ENCODE measurements at places on chromosomes 12 and 14.

GRCh38 chr14:101961011-101961721 lies 3.2 kb upstream of the DYNC1H1 start:
- DNase-seq: peak; percentile 78

GRCh38 chr12:9074484-9075137 lies 41.1 kb downstream of the A2M start:
- DNase-seq: peak; percentile 17

DNA sequence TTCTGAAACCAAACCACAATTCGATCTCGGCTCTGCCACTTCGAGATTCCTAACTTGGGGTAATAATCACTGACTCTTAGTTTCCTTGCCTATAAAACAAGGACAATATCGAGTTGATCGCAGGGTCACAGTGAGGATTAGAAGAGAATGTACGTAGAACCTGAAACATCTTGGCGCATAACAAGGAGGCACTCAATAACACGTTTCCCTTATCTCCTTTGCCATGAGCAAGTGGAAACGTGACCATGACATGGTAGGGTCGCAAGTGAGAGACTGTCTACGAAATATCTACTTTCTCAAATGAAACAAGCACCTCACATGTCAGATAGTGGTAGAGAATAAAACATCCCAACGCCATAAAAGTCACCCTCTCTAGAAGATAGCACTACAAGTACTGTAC lies 2.3 kb downstream of the DICER1 start:
- no peak for DNase-seq

DNA sequence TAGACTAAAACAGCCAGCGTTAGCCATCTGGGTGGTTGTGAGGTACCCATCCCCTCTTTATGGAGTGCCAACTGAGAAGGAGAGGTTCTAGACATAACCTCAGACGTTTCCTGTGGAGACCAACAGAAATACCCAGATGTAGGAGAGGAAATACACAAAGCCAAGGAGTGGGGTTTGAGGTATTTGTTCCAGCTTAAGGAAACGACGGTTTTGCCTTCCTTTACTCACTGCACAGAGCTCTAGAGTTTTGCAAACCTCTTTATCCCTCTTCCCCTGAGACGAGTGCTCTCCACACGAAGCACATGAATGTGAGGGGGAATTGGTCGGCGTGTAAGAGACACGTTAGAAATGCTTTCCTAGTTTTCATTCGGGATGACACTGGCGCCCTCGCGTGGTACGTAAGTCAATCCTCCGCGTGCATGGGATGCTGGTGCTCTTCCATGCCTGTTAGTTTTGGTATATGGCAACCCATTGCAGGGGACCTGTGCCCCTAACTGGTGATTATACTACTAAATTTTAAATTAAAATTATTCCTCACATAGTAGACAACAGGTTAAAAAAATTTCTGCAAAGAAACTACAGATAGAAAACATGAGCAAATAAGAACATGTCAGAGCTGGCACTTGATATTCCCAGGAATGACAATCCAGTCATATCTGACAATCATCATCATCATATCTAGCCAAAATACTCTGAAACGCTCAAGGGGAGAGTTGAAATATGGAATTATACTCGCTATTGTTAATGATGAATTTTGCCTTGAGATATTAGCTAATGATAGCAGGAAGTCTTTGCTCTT lies 121.7 kb downstream of the PPM1H start:
- DNase-seq: peak; percentile 83

DNA sequence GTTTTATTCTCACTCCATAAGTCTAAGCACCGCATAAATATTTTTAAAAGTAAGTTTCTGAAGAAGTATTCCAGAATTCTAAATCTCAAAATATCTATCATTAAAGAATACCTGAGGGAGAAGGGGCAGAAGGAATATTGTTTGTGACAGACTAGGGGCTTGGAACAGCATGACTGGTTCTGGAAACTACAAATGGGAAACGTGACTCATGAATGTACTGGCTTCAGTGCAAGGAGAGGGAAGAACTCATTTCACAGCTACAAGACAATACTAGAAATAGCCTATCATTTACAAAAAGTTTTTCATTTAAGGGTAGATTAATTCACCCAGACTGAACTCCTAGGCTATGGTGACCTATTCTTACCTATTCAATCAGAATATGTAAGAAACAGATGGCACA lies 121.3 kb downstream of the SLC25A21 start:
- DNase-seq: no peak

DNA sequence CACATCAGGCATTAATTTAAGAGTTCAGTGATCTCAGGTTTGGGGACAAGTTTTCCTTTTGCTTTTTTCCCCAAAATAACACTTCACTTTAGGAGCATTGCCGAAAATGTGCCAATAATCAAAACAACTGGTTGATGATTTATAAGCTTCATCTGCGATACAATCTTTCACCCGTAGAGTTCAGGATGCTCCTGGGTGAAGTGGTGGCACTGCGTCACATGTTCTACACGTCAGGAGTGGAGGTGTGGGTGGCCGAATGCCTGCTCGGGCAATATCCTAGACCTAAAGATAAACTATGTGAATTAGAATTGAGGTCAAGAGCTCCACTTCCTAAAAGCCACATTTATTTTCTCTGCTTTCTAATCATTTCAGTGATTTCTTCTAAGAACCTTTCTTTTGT lies 70.9 kb upstream of the DICER1 start:
- no peak for DNase-seq

GRCh38 chr14:73634011-73634833 lies 10.6 kb upstream of the DNAL1 start:
- DNase-seq: no peak

DNA sequence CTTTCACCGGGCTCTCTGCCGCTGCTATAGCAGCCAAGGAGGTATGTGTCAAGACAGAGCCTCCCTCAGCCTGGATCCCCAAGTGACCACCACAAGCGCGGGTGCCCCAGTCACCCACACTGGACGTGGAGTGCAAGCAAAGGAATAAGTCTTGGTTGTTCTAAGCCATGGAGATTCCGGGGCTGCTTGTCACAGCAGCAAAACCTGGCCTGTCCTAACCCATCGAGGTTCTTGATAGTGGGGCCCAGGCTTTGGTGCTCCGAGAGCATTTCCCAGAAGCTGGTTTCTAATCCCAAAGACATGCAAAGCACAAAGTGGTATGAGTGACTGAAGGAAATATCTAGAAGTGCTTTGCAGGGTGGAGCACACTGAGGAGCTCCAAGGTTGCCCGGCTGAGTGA lies 51.3 kb downstream of the SCARB1 start:
- DNase-seq: no peak

DNA sequence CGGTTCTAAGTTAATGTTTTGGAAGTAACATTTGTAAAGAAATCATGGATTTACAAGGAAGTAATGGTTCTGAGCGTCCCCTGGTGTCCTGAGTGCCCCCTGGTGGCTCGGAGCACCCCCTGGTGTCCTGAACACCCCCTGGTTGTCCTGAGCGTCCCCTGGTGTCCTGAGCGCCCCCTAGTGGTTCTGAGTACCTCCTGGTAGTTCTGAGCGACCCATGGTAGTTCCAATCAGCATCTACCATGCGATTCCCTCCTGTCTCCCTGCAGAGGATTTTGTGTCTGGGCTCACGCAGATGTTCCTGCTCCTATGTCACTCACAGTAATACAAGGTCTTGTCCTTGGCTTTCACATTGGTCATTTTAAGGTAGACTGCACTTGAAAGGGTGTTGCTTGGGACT lies 1352.9 kb downstream of the TMEM121 start:
- DNase-seq: peak; percentile 88

GRCh38 chr12:95836630-95837239 lies 22.0 kb upstream of the SNRPF start:
- DNase-seq: no peak

DNA sequence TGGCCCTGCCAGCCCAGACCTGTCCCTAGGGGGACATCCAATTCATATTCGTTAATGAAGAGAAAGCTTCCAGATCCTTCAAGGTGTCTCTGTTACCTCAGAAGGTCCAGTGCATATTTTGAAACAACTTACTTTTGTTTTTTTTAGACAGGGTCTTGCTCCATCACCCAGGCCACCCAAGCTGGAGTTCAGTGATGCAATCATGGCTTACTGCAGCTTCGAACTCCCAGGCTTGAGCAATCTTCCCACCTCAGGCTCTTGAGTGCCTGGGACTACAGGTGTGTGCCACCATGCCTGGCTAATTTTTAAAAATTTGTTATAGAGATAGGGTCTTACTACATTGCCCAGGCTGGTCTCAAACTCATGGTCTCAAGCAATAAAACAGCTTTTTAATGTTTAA lies 48.4 kb downstream of the B4GALNT3 start:
- no peak for DNase-seq

DNA sequence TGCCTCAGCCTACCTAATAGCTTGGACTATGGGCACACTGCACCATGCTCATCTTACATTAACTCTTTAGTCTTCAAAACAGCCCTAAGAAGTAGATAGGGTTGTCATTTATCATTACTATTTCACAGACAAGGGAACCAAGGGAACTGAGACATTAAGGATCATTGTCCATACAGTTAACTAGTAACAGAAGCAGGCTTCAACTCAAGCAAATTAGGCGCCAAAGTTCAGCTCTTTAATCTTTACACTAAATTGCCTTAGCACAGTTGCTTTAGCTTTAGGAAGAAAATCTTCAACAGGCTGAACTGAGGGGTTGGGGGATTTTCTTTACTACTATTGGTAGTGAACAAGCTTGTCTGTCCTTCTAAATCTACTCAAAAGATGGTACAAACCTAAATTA lies 68.8 kb upstream of the CAND1 start:
- no peak for DNase-seq
